ENCODE measurements at places on chromosomes 7 and 10.

GRCh38 chr10:122271076-122271475 is at the start of gene BTBD16:
TSS of gene BTBD16 (plus strand) at chr10:122271296. CDS start at chr10:122275082, 3,786 bp downstream.
- no peak for DNase-seq

DNA sequence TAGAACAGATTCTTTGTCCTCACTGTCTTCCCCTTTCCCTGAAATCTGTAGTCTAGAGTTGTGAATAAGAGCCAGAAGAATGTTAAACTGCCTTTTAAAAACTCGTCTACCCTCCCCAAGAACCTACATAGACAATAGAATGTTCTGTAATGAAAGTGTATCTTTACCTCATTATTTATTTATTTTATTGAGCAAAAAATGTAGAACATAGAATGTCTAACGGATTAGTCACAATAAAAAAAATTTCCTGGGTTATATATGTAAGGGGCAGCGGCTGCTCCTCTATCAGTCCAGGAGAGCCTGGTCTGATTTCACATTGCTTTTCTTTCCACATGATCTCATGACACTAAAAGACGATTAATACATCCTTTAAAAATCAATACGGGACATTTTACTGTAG is 135.7 kb downstream of the SDK1 start:
- DNase-seq: peak; percentile 53

GRCh38 chr7:14292737-14293136 is 303.3 kb upstream of the ETV1 start:
- DNase-seq: no peak

DNA sequence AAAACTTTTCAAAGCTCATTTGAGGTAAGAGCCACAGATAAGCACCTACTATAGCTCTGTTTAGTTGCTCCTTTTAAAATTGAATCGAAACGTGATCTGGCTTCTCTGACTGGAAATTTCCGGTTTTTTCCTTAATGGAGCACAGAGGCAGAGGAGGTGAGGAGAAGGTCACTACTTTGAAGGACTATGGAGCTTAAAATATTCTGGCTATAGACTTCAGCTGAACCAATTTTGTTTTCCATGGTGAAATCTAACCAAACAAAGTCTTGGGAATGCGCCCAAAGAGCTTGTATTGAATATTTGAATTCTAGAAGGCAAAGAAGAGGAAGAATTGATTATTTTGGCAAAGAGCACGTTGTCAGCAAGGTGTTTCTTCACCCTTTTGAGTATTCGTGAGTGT is 711.1 kb downstream of the SUGCT start:
- no peak for DNase-seq

- no peak for DNase-seq
Observed at GRCh38 chr7:29564496-29565223, 1.0 kb downstream of the PRR15 start.

DNA sequence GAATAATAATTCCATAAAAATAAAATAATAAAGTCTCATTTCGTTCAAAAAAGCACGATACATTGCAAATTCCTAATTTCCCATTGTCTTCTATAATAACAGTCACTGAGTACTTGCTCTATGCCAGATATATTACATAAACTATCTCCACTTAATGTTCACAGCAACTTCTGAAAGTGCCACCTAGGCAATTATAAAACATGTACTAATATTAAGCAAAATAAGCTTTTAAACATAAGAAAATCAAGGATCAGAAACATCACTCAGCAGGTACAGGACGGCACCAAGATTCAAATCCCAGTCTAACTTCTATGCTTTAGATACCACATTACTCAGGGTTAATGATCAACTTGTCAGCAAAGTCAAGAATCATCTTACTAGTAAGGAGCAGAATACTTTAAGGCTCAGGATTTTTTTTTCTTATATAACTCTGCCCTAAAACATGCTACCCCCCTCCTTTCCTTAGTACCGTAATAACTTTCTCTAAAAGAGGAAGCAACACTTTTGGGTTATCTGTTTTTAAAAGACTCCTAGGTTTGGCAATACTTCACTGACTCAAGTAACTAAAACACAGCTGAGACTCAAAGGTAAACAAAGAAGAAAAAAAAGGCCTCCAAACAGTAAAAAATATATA is 51.3 kb downstream of the USP6NL start:
- DNase-seq: no peak

GRCh38 chr7:139875821-139876241 is 46.8 kb downstream of the TBXAS1 start:
- no peak for DNase-seq

- DNase-seq: peak; percentile 28
Observed at GRCh38 chr10:46033602-46034011, 3.2 kb upstream of the NCOA4 start.

DNA sequence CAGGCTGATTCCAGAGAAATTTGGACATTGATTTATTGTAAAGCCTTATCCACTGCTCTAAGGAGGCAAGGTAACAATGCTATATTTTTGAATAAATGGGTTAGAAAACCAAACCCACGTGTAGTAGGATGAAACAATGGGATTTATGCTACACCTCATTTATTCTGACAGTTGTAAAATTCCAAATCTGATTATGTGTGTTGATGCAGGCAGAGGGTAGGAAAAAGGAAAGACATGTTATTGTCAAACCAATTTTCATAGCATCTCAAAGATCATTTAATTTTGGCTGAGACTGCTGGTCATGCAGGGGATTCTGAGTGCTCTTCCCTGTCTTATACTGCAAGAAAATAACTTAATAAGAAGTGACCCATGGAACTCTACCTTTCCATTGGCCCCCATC is 1219.9 kb upstream of the SORCS1 start:
- no peak for DNase-seq

DNA sequence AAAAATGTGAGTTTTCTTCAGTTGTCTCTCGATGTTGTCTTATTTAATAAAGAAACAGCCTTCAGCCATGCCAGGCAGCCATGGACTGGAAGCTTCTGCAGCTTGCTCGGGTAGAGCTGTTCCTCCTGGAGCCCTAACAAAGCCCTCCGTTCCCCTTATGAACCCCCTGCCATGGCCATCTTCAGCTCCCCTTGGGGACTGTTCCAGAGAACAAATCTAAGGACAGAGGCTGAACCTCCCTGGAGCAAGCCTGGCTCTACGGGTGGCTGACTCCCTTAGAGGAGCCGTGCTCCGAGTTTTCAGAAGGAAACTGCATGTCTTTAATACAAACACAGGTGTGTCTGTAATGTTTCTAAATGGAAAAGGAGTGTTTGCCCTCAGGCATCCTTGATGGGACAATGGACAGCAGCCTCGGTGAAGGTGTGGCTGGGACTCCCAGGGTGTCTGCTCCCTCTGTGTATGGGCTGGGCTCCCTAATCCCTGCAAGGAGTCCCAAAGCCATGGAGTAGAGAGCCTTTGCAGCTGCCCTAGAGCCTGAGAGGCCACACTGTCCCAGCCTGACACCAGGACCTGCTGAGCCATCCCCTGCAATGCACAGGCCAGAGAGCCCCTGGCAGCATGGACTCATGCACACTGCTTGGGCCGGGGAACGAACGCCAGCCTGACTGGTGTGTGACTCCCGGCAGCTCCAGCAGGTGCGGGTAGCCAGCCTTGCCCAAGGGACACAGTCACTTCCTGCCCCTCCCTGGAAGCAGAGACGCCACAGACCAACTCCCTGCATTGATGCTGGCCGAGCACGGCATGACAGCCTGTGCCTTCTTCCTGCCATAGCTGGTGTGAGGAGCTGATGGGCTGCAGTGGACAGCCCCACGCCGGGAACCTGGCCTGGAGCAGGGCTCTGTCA is 381.8 kb downstream of the TCERG1L start:
- no peak for DNase-seq

DNA sequence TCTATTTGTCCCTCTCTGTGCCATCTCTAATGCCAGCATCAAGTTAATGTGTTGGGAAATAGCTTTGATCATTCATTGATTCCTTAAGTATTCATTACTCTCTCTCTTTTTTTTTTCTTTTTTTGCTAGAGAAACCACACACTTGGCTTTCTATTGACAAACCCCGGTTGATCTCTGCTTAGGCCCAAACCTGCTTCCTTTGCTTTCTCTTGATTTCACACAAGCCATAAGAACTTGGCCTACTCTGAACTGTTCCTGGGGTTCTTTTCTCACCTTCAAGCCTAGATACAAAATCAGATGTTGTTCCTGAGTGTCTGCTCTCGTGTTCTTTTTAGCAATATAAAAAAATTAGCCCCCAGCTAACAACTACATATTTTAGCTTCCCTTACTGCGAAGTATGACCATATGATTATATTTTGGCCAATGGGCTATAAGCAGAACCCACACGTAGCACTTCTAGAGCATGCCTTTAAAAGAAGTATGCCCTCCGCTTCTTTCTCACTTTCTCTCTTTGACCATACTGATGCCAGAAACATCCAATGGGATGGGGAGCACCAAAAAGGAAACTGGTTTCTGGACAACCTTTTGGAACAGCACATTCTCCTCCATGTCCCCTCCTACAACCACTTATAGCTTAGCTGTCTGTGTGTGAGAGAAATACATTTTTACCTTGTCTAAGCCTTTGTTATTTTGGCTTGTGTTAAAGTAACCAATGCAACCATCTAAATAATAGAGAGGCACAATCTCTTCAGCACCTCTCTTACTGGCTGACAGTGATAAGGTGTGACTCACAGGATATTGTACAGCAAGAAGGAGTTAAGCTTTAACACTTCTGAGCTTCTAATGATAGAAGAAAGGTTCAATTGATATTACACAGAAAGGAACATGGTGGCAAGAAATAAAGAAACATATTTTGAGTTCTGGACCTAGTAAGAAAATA is 96.6 kb upstream of the LRRN3 start:
- DNase-seq: no peak

DNA sequence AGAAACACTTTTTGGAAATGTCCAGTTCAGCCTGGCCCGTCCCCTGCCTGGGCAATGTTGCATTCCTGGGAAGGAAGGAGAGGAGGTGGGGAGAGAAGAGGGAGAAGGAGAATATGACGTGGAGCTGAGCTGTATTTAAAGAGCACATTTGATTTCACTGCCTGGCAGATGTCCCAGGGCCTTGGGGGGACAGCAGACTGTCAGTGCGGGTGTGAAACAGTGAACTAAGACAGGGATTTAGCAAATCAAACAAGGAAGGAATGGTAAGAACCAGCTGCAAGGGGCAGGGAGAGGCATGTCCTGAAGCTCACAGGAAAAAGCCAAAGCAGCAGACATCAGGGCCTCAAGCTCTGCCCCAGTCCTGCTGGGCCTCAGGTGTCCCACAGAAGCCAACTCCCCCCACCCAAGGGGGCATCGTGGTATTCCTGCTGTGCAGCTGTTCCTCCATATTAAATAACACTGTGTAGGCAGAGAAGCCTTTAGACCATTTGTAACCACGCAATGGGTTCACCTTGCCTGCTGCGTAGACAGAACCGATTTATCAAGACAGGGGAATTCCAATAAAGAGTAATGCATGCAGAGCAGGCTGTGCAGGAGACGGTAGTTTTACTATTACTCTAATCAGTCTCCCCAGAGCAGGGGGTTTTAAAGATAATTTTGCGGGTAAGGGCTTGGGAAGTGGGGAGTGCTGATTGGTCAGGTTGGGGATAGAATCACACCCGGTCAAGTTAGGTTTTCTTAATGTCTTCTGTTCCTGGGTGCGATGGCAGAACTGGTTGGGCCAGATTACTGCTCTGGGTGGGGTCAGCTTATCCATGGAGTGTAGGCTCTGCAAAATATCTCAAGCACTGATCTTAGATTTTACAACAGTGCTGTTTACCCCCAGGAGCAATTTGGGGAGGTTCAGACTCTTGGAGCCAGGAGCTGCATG is 18.3 kb downstream of the LEP start:
- DNase-seq: no peak

- no peak for DNase-seq
Observed at GRCh38 chr7:10346032-10346431, 627.6 kb upstream of the PHF14 start.

DNA sequence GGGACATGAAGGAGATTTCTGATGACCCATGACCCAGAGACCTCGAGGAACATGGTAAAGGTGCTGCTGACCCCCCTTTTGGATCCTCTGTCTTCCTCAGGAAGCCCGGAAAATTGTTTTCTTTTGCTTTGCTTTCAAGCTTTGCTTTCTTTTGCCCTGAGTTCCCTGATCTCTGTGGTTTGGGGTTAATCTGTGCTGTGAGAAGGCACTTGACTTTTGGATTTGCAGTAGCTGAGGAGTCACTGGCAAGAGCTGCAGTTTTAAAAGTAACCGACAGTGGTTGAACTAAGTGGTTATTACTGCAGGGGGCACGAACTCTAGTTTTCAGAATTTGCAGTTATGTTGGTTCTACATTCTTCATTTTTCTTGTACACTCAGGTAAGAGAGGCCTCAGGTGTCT is 53.0 kb downstream of the PDZD8 start:
- DNase-seq: no peak

DNA sequence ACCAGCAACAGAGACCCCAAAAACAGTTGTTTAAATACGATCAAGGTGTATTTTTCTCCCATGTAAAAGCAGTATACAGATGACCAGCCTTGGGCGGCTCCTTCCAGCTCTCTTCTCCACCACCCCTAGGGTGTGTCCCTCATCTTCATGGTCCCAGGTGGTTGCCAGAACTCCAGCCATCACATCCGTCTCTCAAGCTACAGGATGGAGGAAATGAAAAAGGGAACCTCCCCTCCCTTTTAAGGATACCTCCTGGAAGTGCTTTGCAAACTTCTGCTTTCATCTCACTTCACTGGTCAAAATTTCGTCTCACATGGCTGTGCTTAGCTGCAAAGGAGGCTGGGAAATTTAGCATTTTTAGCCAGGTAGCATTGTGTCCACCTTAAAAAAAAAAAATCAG is 59.3 kb downstream of the C10orf105 start:
- DNase-seq: no peak

DNA sequence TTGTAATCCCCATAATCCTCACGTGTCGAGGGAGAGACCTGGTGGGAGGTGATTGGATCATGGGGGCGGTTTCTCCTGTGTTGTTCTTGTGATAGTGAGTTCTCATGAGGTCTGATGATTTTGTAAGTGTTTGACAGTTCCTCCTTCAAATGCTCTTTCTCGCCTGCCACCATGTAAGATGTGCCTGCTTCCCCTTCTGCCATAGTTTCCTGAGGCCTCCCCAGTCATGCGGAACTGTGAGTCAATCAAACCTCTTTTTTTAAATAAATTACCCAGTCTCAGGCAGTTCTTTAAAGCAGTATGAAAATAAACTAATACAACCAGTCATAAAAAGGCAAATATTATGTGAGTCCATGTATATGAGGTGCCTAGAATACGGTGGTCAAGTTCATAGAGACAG is 87.5 kb downstream of the FRMD4A start:
- DNase-seq: no peak

DNA sequence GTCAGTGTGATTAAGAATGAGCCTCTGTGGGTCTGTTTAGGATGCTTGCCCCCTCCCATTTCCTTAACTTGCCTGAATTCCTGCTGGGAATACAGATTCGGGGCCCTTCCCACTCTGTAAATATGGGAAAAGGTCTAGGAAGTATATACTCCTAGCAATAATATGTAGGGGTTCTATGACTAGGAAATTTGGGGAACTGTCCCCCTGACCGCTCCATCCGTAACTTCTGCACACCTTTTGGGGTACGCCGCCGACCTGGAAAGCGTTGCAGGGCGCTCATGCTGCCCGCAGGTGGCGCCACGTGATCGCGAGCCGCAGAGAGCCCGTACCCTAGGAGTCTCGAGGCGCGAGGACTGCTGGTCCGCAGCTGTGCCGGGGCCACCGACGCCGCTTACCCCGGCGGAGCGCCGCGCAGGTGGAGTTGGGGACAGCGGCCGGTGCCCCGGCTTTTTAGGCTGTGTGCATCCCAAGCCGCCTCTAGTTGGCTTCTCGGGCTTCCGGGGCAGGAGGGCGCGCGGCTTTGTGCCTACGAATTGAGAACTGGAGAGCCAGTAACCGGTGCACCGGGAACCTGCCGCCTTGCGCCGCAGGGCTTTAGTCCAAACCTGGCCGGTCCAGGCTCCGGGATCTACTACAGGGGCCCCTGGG is 656 bp upstream of the CNNM2 start:
- peak; percentile 67 for DNase-seq

All from NCI-H460 (cell line).